ENCODE measurements at places on chromosomes 6 and 20.
A peak's percentile ranks its signal among the peaks of the same experiment; 100 is the strongest.

- H3K36me3 ChIP-seq, result no peaks in the 10 kb centered on the region
- no peak for DNase-seq
- no peak overlapping the region for H3K27ac ChIP-seq
- no peak overlapping the region for H3K4me3 ChIP-seq
- H3K4me1 ChIP-seq, result no peaks in the 10 kb centered on the region
- H3K27me3 ChIP-seq, result no peaks in the 10 kb centered on the region
These were observed 379.9 kb upstream of the EPHA7 start for GRCh38 chr6:93799226-93799625.

- H3K4me1 ChIP-seq, result peaks cover 54% of the 10 kb centered on the region
- peaks cover 2% of the 10 kb centered on the region for H3K27me3 ChIP-seq
- peak overlapping the region; percentile 92 for H3K4me3 ChIP-seq
- peak; percentile 25 for DNase-seq
- no peaks in the 10 kb centered on the region for H3K36me3 ChIP-seq
These were observed 1.4 kb downstream of the RREB1 start for GRCh38 chr6:7108964-7109836.

- no peak for DNase-seq
- H3K4me3 ChIP-seq, result no peak overlapping the region
- H3K27ac ChIP-seq, result no peak overlapping the region
- no peaks in the 10 kb centered on the region for H3K36me3 ChIP-seq
- H3K27me3 ChIP-seq, result peaks cover 9% of the 10 kb centered on the region
These were observed 3.6 kb downstream of the HLA-DQA2 start for GRCh38 chr6:32744776-32745175.

GRCh38 chr6:7777074-7777473 is 51.2 kb downstream of the BMP6 start:
- H3K4me3 ChIP-seq, result no peak overlapping the region
- H3K4me1 ChIP-seq, result no peaks in the 10 kb centered on the region
- no peak for DNase-seq
- H3K36me3 ChIP-seq, result no peaks in the 10 kb centered on the region

DNA sequence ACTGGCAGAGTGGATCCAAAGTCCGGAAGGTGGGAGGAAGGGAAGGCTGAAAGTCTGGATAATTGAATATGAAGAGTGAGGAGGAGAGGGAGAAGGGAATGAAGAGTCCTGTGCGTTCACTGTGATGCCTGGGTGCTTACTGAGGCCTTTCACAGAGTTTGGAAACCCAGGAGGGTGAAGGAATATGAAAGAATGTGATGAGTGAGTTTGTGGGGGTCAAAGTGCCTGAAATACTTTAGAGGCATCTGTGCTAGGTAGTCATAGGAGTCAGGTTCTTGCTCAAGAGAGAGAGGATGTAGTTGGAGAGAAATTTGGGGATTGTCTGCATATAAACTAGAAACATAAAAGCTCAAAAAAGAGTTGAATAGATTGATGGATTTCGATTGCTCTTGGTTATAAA is 20.7 kb downstream of the NKX2-4 start:
- H3K27ac ChIP-seq, result no peak overlapping the region
- H3K4me3 ChIP-seq, result no peak overlapping the region
- peaks cover 27% of the 10 kb centered on the region for H3K36me3 ChIP-seq
- H3K4me1 ChIP-seq, result peaks cover 44% of the 10 kb centered on the region

DNA sequence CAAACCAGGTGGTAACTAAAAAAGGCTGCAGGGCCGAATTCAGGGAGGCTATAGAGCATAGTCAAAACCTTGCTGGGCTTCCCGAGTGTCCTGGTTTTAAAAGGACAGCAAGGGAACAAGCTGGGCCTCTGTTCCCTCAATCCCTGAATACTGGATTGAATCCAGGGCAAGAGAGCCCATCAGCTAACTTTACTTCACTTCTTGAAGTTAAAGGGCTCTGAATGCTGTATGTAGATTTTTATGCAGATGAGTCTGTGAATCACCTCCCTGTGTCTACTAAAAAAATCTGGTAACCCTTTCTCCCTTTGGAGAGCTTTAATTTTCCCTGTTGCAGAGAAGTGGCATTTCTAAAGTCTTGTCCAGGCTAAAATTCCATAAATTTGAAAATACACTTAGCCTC is 29.5 kb downstream of the LYRM4 start:
- no peaks in the 10 kb centered on the region for H3K27me3 ChIP-seq
- DNase-seq, result no peak
- no peaks in the 10 kb centered on the region for H3K4me1 ChIP-seq
- H3K4me3 ChIP-seq, result no peak overlapping the region
- H3K27ac ChIP-seq, result no peak overlapping the region

DNA sequence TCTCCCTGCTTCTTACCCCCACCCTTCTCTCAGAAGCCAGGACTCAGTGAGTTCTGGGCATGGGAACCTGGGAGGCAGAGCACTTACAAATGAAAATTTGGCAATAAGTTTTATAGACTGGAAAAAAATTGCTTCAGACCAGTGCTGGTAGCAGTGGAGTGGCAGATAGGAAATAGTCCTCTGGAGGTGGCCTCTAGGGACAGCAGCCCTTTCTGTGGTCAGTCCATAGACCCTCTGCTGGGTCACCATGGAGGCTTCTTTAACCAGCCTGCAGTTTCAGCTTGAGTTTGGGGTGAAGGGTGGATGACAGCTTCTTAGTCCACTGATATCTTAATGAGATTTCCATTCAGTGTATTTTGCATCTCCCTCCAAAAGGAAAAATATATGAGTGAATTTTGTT is 179.1 kb downstream of the ARID1B start:
- no peaks in the 10 kb centered on the region for H3K36me3 ChIP-seq
- no peak for DNase-seq
- H3K4me1 ChIP-seq, result peaks cover 80% of the 10 kb centered on the region
- no peak overlapping the region for H3K27ac ChIP-seq

GRCh38 chr20:32580970-32581838 is 3.9 kb downstream of the NOL4L start:
- H3K4me3 ChIP-seq, result peak overlapping the region; percentile 85
- no peaks in the 10 kb centered on the region for H3K36me3 ChIP-seq
- no peak for DNase-seq
- H3K4me1 ChIP-seq, result peaks cover 49% of the 10 kb centered on the region
- peaks cover 9% of the 10 kb centered on the region for H3K27me3 ChIP-seq

DNA sequence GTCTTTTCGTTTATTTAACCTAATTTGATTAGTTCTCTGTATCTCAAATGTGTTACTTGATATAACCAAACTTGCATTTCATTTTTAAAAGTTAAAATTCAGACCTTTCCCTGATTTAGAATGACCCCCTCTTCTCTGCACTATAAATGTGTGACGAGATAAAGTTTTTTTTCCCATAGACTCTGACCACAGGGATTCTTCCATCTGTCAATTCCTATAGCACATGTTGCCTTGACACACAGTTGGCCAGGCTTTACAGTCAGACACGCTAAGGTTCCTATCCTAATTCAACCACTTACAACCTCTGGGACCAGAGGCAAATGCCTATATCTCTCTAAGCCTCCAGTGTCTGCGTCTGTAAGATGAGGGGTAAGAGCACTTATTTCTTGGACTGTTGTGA is 40.6 kb downstream of the KCNS1 start:
- H3K27me3 ChIP-seq, result no peaks in the 10 kb centered on the region
- H3K27ac ChIP-seq, result no peak overlapping the region
- no peak overlapping the region for H3K4me3 ChIP-seq
- H3K36me3 ChIP-seq, result peaks cover 4% of the 10 kb centered on the region
- H3K4me1 ChIP-seq, result peaks cover 85% of the 10 kb centered on the region
- DNase-seq, result no peak

GRCh38 chr20:8036771-8037170 is 17.2 kb upstream of the TMX4 start:
- H3K27ac ChIP-seq, result no peak overlapping the region
- no peak overlapping the region for H3K4me3 ChIP-seq
- DNase-seq, result no peak
- peaks cover 3% of the 10 kb centered on the region for H3K36me3 ChIP-seq

DNA sequence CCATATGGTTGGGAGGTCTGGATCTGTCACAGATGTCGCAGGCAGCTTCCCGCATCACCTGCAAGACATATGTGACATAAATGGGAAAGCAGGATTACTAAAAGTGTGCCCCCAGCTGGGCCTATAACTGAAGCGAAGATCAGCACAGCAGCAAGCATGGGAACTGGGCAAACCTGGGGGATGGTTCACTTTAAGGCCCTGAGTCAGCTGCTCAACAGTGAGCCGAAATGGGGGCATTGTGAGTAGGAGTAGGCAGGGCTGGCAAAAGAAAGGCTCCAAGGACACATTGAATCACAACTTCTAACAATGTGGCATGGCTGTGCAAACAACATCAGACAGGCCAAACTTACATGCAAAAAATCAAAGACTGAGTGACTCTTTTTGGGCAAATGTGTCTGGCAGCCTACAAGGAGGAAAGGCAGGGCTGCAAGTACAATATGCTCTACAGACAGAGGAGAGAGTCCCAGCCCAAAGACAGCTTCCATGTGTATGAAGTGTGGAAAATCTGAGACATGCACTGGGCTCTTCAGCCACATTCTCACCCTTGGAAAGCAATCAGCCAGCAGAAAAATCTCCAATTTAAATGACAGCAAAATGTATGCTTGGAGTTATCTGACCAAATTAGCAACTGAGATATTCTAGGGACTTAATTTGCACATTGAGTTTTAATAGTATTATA is 531.0 kb upstream of the MMS22L start:
- H3K36me3 ChIP-seq, result no peaks in the 10 kb centered on the region
- H3K27me3 ChIP-seq, result no peaks in the 10 kb centered on the region
- no peaks in the 10 kb centered on the region for H3K4me1 ChIP-seq

GRCh38 chr6:100160930-100161329 is 166.9 kb upstream of the MCHR2 start:
- no peaks in the 10 kb centered on the region for H3K4me1 ChIP-seq
- no peak overlapping the region for H3K27ac ChIP-seq
- H3K36me3 ChIP-seq, result no peaks in the 10 kb centered on the region

DNA sequence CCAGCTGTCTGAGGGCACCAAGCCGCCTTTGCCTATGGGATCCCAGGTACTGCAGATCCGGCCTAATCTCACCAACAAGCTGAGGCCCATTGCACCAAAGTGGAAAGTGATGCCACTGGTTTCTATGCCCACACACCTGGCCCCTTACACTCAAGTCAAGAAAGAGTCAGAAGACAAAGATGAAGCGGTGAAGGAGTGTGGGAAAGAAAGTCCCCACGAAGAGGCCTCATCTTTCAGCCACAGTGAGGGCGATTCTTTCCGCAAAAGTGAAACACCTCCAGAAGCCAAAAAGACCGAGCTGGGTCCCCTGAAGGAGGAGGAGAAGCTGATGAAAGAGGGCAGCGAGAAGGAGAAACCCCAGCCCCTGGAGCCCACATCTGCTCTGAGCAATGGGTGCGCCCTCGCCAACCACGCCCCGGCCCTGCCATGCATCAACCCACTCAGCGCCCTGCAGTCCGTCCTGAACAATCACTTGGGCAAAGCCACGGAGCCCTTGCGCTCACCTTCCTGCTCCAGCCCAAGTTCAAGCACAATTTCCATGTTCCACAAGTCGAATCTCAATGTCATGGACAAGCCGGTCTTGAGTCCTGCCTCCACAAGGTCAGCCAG is 283.0 kb downstream of the TSHZ2 start:
- H3K4me3 ChIP-seq, result no peak overlapping the region
- no peak for DNase-seq
- H3K27me3 ChIP-seq, result peaks cover 3% of the 10 kb centered on the region
- no peaks in the 10 kb centered on the region for H3K4me1 ChIP-seq

GRCh38 chr6:155408981-155409380 is 46.7 kb downstream of the NOX3 start:
- DNase-seq, result no peak
- H3K27me3 ChIP-seq, result peaks cover 2% of the 10 kb centered on the region
- H3K4me3 ChIP-seq, result no peak overlapping the region
- peaks cover 6% of the 10 kb centered on the region for H3K36me3 ChIP-seq

DNA sequence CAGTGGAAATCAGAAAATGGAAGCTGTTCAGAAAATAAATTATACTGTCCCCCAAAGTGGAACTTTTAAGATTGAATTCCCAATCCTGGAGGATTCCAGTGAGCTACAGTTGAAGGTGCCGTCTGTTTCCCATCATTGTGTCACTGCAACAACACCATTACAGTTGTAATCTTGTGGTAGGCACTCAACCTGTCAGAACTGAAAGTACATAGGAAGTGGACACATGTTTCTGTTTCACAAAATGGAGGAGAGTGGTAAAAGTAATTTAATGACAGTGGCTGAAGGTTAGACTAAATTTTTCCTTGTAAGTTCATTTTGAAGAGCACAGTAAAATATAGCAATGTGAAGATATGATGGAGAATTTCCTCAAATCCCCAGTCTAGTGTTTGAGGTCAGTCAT is 70.0 kb downstream of the CD109 start:
- no peak overlapping the region for H3K4me3 ChIP-seq
- H3K4me1 ChIP-seq, result no peaks in the 10 kb centered on the region
- no peak for DNase-seq
- H3K27ac ChIP-seq, result no peak overlapping the region
- no peaks in the 10 kb centered on the region for H3K36me3 ChIP-seq

DNA sequence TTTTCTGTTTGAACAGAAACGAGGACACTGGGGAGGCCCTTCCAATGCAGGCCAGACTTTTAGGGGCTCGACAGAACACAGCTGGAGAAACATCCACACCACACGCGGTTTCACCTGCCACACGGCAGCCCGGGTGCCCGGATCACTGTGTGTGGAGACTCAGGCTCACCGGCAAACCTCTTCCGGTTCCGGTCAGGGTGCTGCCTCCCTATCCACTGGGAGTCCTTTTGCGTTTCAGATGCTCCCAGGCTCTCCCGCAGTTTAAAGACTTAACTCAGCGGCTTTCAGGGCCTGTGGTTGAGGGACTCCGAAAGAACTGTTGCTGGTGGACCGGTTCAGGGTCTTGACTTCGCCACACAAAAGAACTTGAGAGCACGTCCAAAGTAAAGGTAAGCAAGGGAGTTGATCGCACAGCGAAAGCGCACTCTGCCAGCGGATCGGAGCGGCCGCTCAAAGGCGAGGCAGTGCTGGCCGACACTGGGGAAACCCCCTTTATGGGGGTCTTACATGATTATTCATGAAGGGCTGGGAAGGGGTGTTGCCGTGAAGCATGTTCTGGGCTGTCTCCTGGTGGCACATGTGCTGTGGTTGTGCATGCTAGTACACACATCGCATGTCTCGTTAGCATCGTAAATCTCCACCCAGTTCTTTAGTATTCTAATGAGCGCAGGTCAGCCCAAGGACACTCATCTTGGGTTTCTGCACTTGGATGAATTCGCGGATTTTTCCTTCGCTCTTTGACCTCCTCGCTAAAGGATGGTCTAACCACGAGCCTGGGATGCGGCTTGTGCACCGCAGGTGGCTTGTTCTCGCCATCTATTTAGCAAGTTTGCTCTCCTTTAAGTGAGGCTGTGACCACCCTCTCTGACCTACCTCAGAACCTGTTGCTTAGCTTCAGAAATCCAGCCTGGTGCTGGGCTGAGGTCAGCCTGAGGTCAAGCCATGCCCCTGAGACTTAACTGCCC is 180.3 kb downstream of the CDH26 start:
- H3K27ac ChIP-seq, result peak overlapping the region; percentile 37
- H3K4me1 ChIP-seq, result peaks cover 45% of the 10 kb centered on the region
- H3K36me3 ChIP-seq, result no peaks in the 10 kb centered on the region
- H3K4me3 ChIP-seq, result peak overlapping the region; percentile 90
- peaks cover under 1% of the 10 kb centered on the region for H3K27me3 ChIP-seq
- DNase-seq, result peak; percentile 46
